ENCODE measurements at places on chromosomes 7 and 10.

GRCh38 chr7:147861058-147861716 is 729.4 kb upstream of the C7orf33 start:
- ATAC-seq: no peak

GRCh38 chr7:81236560-81236959 is 317.7 kb upstream of the SEMA3C start:
- no peak for ATAC-seq

GRCh38 chr10:136465-136762 is 1.2 kb downstream of the ZMYND11 start:
- ATAC-seq: peak; percentile 2

DNA sequence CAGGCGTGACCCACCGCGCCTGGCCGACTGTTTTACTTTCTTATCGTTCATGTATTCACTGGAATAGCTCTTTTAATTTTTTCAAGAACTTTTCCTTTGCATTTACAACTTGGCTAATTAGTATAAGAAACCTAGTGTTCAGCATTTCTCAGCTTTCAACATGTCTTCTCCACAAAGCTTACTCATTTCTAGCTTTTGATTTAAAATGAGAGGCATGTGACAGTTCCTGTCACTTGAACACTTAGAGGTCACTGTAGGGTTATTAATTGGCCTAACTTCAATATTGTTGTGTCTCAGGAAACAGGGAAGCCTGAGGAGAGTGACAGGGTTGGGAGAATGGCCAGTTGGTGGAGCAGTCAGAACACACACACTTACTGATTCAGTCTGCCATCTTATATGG is 125.1 kb upstream of the GPR22 start:
- ATAC-seq: peak; percentile 38

DNA sequence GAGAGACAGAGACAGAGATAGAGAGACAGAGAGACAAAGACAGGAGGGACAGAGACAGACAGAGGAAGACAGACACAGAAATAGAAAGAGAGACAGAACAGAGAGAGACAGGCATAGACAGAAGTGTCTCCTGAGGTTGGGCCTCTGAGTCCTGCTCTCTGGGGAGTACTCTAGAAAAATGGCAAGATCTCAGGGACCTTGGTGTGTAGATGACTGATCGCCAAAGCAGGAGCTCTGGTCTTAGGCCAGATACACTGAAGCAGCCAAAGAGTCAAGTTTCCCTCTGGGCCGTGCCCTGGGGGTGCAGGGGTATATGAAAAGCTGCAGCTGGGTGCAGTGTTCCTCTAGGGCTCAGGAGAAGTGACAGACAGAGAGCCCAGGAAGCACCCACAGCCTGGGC is 176.6 kb upstream of the TNS3 start:
- ATAC-seq: no peak

DNA sequence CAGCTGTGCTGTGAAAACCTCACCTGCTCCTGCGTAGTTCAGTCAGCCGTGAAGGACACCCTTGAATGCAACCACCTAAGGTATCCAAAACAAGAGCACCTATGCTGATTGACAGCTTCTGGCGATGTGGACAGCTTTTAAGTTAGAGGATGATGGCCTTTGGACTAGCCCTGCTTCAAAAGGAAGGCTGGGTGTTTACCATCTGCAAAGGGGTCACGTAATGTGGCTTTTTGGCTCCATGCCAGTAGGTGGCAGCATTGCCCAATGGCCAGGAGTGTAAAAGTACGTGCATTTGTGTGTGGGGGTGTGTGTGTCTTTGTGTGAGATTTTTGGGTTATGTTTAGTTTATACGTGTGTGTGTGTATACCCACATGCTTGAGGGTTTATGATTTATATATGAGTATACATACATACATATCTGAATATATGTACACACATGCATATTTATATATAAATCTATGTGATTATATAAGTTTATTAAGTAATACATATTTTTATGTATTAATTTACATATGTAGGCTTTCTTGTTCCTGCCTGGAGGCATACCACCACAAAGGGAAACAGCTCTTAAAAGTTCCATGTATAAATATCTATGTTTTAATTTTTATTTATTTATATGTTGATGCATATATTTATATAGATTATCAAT is 236.3 kb upstream of the ANKRD30A start:
- peak; percentile 53 for ATAC-seq

DNA sequence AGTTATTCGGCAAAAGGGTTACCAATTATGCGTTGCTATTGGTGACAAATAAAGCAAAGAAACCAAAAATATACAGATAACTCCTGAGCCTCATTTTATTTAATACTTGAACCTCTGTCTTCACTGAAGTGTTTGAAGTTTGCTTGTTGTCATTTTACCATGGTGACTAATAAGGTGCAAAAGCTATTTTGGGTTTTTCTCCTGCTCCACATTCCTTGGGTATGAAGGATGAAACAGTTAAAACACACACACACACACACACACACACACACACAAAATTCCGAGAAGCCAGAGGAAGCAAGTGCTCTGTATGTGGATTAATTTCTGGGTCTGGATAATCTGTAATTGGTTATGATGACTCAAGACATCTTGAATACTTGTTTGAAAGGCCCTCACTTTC is 246.5 kb downstream of the COBL start:
- ATAC-seq: no peak

- ATAC-seq: no peak
Observed at GRCh38 chr7:22397981-22398380, 41.0 kb upstream of the RAPGEF5 start.

DNA sequence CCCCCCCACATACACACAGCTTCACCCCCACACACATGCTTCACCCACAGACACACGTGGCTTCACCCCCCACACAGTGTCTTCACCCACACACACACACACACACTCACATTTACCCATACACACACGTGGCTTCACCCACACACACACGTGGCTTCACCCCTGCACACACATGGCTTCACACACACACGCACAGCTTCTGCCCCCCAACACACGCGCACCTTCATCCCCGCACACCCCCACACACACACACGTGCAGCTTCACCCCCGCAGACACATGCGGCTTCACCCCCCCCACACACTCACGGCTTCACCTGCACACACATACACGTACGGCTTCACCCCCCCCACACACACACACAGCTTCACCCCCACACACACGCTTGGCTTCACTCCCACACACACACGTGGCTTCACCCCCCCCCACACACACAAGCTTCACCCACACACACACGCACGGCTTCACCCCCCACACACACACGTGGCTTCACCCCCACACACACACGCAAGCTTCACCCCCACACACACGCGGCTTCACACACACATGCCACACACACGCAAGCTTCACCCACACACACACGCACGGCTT is 82.4 kb downstream of the NKX6-2 start:
- ATAC-seq: no peak

GRCh38 chr7:138665249-138665648 is 35.9 kb downstream of the SVOPL start:
- ATAC-seq: no peak

DNA sequence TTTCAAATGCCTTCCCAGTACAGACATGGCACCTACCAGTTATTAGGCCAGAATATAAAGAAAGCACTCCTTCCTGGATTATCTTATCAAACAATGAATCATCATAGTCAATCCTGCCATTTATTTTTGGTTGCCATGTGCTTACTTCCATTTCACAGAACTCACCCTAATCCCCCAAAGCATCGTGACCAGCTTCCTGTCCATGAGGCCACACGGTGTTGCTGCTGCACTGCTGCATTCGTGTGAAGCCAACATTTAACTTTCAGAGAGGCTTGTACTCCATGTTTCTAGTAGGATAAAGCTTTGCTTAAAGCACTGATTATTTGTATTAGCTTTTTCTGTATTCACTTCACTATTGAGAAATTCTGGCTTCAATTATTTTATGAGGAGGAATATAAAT is 14.4 kb downstream of the COL28A1 start:
- no peak for ATAC-seq

GRCh38 chr7:121774563-121774962 is 98.4 kb upstream of the PTPRZ1 start:
- no peak for ATAC-seq

- ATAC-seq: no peak
Observed at GRCh38 chr10:28687683-28688001, 10.3 kb downstream of the BAMBI start.

- no peak for ATAC-seq
Observed at GRCh38 chr7:13144673-13145072, 457.2 kb downstream of the ARL4A start.

GRCh38 chr7:111009526-111010040 is 81.3 kb upstream of the LRRN3 start:
- ATAC-seq: no peak

GRCh38 chr7:27873981-27874957 is 134.3 kb downstream of the TAX1BP1 start:
- ATAC-seq: no peak

DNA sequence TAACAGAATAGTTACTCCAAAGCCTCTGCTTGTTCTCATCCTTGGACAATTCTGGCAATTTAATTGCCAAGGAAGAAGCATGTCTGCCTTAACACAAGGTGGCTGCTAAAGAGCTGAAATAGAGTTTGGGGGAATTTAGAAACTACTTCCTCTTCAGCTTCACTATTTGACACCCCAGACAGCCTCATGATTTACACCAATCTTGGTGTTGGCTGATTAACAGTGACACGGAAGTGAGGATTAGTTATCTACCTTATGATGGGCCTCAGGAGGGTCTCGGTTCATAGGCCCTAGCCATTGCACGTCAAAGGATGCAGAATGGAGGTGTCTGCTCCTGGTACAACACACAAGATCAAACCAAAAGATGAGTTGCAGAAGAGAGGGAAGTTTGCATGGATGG is 102.4 kb downstream of the RELN start:
- no peak for ATAC-seq

DNA sequence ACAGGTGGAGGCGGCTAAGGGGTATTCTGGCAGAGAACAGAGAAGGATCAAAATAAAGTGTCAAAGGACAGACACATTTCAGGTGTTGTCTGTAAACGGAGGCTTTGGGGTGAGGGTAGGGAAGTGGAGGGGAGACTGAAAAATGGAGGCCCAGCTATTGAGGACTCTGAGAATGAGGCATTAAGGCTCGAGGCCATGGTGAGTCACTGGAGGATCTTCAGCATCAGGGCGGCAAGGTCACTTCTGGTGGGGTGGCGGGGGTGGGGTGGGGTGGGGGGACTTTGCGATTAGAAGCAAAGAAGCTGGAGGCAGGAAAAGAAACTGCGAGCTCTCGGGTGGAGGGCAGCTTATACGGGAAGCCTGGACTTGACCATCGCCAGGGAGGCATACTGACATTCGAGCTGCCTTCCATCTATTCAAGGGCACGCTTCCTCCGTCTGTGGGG is 58.4 kb upstream of the PCGF5 start:
- peak; percentile 33 for ATAC-seq

GRCh38 chr7:117143066-117143465 is 179.8 kb downstream of the WNT2 start:
- ATAC-seq: no peak

DNA sequence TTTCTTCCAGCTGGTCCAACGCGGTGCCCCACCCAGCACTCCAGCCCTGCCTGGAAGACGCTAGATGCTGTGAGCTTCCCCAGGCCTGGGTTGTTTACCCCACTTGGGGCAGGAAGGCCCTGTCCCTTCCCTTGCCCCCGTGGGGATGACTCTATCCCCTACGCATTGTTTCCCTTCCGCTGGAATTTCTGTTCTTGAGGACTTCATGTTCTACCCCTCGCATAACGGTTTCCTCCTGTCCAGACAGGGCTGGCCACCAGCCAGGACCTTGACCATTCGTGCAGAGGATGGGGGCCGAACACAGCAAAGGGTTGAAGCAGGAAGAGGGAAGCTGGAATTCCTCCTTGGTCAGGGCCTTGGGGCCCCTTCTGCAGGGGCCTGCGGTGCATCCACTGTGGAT is 14.7 kb upstream of the SERPINE1 start:
- ATAC-seq: no peak

DNA sequence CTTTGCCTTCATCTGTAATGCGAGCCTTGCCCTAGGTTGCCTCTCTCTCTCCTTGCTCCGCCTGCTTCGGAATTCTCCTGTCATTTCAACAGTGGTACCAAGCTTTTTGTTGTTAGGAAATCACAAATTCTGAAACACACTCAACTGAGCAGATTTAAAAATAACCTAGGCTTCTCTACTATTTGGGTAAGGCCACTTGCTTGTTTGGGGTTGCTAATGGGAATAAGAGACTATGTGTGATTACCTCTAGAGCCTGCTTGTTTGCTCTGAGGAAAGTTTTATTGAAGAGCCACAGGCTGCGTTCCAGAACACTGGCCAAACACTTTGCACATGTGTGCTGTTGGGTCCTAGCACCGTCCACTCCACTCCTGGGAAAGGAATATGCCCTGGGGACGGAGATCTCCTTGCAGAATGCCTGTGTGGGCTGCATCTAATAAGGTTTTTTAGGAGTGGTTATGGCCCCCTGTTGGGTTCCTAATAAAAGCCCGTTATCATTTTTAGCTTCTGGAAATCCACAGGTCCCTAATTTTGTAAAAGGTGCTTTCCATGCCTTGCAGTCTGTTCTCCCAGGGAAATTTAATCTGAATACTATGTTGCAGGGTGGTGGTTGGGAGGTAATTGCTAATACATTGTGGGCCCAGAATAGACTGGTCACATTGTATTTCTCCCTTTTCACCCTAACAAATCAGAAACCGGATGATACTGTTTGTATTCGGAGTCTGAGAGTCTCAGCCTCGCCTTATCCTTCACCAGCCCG is 68.7 kb upstream of the KLF6 start:
- ATAC-seq: no peak

GRCh38 chr7:45962861-45963260 is 41.8 kb upstream of the IGFBP3 start:
- no peak for ATAC-seq

DNA sequence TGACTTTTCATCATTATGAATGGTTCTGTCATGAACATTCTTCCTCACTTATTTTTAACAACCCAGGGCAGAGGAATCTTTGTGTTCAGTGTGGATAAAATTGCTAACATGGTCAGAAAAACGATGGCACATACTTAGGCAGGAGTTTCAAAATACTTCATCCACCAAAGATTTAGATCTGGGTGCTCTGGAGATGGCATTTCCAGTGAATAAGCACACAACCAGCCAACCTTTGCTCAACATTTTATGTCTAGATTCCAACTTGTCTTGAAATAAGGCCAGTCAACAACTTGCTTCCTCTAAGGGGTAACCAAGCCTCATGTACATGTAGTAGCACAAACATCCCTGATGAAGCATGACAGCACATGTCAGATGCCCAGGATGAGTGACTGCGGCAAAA is 33.4 kb upstream of the ADRB1 start:
- ATAC-seq: no peak

All from activated T-helper 17 cell treated with anti-CD3 and anti-CD28 coated beads, Interleukin-2, amount 50 U/mL, for 72 hours (primary cell).